CD4-positive, alpha-beta memory T cell (primary cell): ENCODE measurements at places on chromosomes 5 and 9.

DNA sequence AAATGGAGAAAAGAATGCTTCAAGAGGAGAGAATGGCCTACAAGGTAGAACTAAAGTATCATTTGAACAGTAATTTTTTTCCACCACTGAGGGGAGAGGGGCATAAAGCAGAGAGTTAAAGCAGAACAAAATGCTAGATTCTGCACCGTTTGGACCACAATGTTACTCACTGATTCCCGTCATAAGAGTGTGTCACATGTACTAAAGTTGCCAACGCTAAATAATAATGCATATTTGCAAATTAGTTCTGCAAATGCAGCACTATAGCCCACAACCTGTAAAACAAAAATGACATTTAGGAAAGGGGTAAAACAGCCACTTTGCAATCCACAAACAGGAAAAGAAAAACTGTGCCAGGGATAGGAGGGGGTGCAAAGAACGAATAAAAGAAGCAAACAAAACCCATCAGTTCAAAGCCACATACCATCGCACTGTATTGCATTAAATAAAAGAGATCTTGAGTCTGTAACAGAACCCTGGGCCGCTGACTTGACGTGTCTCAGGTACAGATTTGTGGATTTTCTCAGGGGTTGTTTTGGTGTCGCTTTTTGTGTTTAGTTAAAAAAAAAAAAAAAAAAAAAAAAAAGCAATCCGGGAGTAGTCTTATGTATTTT is 7.7 kb upstream of the NFIB start:
- DNase-seq, result no peak

DNA sequence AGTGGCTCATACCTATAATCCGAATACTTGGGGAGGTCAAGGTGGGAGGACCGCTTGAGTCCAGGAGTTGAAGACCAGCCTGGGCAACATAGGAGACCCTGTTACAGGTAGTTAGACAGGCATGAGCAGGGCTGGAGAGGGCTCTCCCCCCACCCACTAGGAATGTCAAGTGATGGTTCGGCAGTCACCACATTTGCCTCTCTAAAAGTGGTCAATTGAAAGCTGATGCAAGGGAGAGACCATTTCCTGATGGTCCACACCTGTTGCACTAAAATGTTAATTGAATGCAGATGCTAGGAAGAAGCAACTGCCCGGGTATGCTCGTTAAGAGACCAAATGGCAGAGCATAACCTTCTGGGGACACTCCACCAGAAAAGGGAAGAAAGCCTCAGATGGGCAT is 82.7 kb downstream of the SFXN1 start:
- no peak for DNase-seq

- no peak for DNase-seq
Measured at GRCh38 chr9:100724886-100725285, 147.0 kb downstream of the CAVIN4 start.

GRCh38 chr9:38309324-38310195 is 82.9 kb upstream of the ALDH1B1 start:
- no peak for DNase-seq

- DNase-seq, result no peak
Measured at GRCh38 chr9:4982721-4983482, 2.2 kb upstream of the JAK2 start.
